Activated CD4-positive, alpha-beta T cell treated with anti-CD3 and anti-CD28 coated beads, Interleukin-2, amount 10 ng/mL, durations not matched to agents 7 days and 5 days (primary cell): ENCODE measurements at places on chromosomes 3 and 15. TPM values are rescaled to one million over a fixed set of nuclear protein-coding genes. Genes with fewer than 3 reads are reported as not detected.

DNA sequence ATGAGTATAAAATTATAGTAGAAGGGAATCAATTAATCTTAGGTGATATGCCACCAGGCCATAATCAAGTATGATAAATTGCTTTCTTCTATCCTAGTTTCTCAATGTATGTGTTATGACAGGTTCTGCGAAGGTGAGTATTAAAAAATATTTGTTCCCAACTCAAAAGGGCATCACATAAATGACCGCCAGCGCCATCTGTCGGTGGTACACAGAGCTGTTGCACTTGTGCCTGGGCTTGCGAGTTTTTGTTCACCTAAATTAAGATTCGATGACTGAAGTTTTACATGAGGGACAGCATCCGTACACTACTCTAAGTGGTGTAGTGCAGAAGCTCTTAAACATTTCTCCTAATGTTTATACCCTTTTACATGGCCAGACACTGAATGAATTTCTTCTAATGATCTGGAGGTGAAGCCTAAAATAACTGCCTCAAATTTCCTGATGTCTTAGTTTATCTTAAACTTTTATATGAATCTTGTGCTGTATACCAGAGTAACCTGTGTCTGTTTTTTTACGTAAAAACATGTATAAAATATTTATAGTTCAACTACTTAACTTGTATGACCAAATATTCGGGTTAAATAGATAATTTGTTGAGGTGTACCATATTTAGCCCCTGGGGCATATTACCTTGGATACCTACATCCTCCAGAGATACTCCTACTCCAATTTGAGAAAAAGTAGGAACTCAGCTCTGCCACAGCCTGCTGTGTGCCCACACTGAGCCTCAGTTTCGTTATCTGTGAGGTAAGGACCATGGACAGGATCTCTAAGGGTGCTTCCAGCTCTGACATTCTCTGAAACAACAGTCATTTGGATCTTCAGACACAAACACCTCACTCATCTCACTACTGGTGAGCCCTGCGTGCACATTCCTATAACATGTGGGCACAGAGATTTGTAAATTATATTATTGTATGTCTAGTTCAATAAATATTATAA, 365.6 kb downstream of the MAGI1 start:
- peak; percentile 19 for DNase-seq

- no peak for DNase-seq
Observed at GRCh38 chr3:8303466-8303865, 198.2 kb upstream of the LMCD1 start.

- DNase-seq: no peak
Observed at GRCh38 chr15:98312913-98313312, 335.4 kb upstream of the IGF1R start.

DNA sequence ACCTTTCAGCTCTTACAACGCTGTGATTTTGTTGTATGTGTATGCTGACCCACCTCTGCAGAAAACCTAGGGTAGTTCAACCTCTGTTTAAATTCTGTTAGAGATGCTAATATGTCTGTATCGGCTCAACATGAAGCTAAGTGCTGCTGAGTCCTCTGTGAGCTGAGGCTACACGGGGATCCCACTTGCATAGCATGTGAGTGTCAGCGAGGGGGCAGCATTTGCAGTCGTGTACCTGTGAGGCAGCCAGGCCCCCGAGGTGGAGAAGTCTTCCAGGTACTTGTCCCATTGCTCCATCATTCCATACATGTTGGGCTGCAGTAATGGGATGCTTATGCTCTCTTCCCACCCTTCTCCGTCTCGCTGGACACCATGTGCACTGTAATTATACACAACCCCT, 3.7 kb downstream of the MKRN2OS start:
- DNase-seq: no peak

- DNase-seq: no peak
Observed at GRCh38 chr15:49857496-49858475, 236.9 kb downstream of the DTWD1 start.

- DNase-seq: peak; percentile 82
Observed at GRCh38 chr3:45664578-45664977, 24.6 kb upstream of the SACM1L start.

GRCh38 chr3:125615256-125615655, 20.0 kb upstream of the OSBPL11 start:
- DNase-seq: no peak

The OR4M2 gene
- total RNA-seq: not detected

The WNT5A gene
- total RNA-seq: not detected

The LDHAL6B gene
- total RNA-seq: not detected
